Urothelium cell line (cell line): ENCODE measurements at places on chromosomes 3 and 15.

DNA sequence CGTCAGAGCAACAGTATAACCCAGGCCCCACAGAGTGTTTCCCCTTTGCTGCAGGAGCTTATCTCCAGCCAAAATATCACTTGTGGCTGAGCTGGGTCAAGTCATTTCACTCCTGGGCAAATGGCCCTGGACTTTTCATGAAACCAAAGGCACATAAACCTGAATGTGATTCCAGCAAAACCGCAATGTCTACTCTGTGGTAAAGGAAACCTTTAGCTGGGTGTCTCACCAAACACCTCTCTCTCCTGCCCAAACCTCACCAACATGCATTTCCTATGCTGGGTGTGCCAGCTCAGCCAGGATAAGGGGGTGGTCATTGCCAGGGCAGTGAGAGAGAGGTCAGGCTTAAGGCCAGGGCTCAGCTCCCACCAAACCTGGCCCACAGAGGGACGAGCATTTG is 67.4 kb downstream of the GTPBP8 start:
- DNase-seq, result no peak

DNA sequence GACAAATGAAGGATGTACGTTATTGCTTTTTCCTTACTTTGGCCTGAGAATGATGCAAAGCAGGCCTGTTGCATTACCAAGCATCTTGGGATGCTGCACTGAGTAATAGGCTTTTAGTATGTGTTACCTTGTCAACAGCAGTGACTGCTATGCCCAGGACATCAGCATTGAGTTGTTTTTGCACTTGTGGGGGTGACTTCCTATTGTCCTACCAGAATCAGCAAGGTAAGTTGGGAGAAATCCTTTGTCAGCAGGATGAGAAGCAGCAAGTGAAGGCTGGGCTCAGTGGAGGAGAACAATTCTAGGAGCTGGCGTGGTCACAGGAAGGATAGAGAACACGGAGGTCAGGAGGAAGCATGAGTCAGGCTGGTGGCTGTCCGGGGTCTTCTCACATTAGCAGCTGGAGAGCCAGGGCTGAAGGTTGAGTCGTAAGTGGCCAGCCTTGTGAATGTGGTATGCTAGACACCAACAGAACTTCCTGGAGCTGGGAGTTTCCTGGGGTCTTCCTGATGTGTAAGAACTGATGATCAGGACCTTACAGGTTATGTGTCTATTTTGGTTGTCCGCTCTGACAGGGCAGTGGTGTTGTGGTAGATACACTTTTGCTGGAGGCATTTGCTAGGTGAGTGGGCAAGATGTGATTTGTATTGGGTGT is 142.7 kb downstream of the FNDC3B start:
- DNase-seq, result no peak

DNA sequence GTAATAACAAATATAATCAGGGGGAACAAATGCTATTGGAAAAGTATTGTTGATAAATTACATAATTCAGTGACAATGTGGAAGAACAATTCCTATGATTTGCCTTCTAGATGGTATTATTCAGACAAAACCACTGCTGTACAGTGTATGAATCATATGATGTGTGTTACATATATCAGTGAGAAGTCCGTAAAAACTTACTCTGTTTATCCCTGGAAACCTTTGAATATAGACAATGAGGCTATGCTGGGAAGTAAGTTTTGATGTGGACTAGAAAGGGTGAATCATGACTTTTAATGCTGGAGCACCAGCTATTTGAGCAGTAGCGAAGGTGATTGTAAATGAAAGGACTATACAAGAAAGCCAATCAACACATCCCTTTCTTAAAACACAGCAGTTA is 17.9 kb downstream of the C3orf38 start:
- no peak for DNase-seq

GRCh38 chr3:27696906-27697305 is 25.2 kb downstream of the EOMES start:
- DNase-seq, result no peak

GRCh38 chr3:5017925-5018531 is 38.8 kb downstream of the BHLHE40 start:
- DNase-seq, result peak; percentile 51

DNA sequence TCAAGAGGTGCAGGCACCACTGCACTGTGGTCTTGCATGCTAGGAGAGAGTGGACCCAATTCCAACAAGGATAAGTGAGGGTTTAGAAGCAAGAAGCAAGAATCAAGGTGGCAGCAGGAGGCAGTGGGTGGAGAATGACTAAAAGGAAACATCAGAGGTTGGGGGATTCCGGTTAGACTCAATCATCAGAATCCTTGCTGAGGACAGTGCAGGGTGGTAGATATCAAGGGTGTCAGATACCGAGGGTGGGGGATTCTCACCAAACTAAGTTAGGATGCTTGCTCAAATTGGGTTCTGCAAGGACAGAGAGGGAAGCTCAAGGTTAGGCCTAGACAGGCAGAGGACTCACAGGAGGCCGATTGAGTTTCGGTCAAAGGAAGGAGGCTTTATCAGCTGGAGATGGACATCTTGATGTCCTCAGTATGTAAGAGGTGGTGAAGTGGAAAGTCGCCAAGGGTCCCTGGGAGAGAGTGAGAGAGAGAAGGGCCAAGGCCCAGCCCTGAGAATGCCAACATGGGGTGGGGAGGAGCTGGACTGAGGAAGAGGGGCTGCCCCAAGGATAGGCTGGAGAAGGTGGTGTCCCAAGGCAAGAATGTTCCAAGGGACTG is 102.2 kb downstream of the ARNT2 start:
- no peak for DNase-seq

GRCh38 chr3:21781355-21781754 is 30.3 kb upstream of the ZNF385D start:
- no peak for DNase-seq

DNA sequence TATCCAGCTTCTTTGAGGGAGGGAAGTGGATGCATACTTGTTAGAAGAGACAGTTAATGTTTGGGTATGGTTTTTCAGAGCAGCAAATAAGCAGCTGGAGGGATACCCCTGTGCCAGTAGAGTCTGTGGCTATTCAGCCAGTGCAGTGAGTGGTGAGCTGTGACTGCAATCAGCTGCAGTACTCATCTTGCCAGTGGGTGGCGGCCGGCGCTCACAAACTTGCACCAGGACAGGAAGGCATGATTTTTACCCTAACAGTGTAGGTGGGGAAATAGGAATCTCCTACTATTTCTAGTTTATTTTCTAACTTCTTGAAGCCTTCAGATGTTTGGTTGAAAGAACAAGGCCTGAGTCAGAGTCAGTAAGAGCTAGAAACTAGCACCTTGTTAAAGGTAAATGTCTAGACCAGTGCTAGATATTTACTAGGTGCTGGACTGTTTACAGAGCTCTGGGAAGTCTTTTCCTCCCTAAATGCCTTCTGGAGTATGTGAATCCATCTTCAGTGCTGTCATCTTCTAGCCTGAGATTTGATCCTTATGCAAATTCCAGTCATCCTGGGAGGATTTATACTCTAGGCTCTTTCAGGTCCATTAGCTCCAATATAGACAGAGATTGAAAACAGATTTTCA is 23.6 kb downstream of the TIMP4 start:
- DNase-seq, result peak; percentile 78

GRCh38 chr3:15291589-15292541 is 40.5 kb downstream of the SH3BP5 start:
- DNase-seq, result no peak

DNA sequence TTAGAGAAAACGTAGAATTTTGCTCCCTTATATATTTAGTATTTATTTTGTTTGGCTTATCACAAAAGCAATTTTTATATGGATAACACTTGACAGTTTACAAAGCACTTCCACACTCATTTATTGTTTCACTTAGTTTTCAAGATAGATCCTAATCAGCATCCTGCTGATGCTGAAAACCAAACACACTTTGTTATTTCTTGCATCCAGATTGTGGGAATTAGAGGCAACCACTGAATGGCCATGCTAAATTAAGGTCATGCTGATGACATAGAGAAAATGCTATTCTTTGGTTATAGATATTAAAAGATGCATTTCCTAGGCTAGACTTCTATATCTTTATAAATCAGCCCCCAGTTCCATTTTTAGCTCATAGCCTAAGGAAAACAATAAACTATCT is 474.1 kb upstream of the KCNMB2 start:
- no peak for DNase-seq

- DNase-seq, result no peak
Observed at GRCh38 chr3:131009698-131010097, 16.9 kb downstream of the ASTE1 start.

DNA sequence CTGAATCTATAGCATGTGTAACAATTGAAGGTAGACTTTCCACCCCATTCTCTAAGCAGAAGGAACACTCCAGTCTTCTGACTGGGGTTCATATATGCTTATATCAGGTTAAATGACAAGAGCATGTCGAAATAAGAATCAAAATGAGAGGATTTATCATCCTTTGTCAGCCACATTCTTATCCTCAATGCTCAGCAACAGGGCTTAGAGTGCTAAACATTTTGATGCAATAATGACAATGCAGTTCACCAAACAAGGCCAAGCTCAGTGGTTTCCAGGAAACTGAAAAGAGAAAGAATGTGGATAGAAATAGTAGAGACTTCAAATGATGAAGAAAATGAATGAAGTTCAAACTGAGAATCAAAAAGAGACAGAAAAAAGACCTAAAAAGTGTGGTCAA is 78.0 kb downstream of the FSIP1 start:
- no peak for DNase-seq

GRCh38 chr15:60901647-60902046 is 327.5 kb downstream of the RORA start:
- no peak for DNase-seq

DNA sequence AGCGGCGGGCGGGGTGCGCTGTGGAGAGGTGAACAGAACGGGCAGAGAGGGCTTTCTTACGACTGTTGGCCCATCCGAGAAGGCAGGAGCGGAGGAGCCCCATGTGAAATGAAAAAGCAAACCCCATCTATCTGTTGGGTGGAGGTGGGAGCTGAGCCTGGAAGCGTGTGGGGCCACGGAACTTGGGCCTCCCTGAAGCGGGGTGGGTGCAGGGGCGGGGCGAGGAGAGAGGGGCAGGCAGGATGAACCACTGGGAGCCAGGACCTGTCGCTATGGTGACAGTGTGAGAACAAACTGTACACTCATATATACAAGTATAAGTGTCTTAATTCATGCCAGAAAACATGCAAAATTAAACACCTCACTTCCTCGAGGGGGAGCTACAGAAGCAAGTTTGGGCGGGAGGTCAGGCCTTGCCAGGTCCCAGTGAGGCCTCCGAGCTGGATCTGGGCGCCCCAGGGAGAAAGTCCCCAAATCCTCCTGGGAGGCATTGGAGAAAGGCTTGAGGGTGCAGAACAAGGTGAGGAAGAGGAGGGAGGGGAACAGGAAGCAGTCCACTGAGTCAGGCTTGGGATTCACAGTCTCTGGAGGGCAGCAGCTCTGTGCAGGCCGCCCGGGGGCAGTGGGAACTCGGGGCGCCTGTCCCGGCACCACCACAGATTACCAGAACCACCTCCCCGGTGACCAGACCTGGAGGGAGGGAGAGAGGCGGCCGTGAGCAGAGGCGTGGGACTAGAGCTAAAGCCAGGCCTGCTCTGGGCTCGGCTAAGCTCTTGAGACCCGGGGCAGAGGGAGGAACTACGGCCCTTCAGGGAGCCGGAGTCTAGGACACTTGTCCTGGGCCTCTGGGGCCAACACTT is 34.8 kb downstream of the RBPMS2 start:
- DNase-seq, result no peak

- DNase-seq, result no peak
Observed at GRCh38 chr3:172625404-172625803, 85.5 kb downstream of the NCEH1 start.

DNA sequence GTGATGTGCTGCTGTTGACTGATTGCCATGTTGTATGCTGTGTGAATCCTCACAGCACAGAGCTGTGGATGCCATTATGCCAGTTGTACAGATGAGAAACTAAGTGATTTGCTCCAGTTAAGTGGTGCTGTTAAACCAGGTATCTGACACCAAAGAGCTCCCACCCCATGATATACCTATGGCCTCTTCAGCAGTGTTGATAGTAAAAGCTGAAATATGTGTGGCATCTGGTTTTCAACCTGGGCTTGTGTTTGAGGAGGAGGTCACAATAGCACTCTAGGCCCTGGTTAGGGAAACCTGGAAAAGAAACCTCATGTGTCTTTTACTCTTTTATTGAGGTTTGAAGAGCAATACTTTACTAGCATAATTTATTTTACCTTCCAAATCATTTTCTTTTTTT is 21.4 kb downstream of the RAD54L2 start:
- no peak for DNase-seq

GRCh38 chr15:80058044-80058443 is 1.4 kb upstream of the ZFAND6 start:
- DNase-seq, result no peak

DNA sequence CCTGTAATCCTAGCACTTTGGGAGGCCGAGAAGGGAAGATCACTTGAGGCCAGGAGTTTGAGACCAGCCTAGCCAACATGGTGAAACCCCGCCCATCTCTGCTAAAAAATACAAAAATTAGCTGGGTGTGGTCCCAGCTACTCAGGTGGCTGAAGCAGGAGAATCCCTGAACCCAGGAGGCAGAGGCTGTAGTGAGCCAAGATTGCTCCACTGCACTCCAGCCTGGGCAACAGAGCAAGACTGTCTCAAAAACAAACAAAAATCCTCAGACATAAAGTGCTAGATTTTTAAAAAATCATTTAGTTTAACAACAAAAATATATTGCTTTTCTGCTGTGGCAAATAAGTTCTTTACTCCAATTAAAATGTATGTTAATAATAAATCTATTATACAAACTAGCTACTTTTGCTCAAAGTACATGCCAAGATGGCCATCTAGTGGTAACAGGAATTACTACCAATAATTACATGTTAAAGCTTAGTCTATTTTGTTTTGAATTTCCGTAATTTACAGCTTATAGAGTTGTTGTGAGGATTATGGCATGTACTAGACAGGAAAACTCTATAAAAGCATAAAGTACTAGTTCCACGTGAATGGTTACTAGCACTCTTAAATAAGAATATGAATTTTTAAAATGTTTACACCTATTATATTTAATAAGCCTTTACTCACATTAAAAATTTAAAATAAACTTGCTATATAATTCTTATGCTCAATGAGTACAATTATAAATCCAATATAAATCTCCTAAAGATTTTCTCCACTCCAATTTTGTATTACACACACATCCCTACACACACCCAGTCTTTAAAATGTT is 39.0 kb downstream of the GABPB1 start:
- peak; percentile 10 for DNase-seq

- no peak for DNase-seq
Observed at GRCh38 chr3:24628523-24629258, 134.0 kb upstream of the THRB start.

DNA sequence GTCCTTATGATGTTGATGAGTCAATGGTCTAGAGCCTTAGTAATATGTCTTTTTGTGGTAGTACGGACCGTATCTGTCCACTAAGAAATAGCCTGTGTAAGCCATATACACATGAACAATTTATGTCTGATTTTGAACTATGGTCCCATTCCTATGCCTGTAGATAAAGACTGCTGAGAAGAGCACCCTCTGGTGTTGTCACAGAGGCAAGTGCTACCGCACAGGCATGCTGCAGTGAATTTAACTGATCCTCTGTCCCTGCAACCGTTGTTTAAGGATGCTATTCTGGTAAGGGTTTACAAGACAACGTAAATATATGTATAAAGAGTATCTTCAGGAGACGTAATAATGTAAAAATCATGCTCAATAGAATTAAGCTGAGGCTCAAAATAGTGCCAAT is 170.7 kb downstream of the UBE3A start:
- no peak for DNase-seq
